Activated B cell treated with CpG ODN at 0.5 μM for 24 hours (primary cell): ENCODE measurements at places on chromosomes 1 and 21. TPM values are rescaled to one million over a fixed set of nuclear protein-coding genes. Genes with fewer than 3 reads are reported as not detected.

The PYHIN1 gene
- 5.4 and 5.8 TPM in 2 replicates for total RNA-seq

The FCRL5 gene
- 40.4 and 55.4 TPM in 2 replicates for total RNA-seq

- no peak for DNase-seq
- H3K27me3 ChIP-seq = peaks cover 2% of the 10 kb centered on the region
- peaks cover 7% of the 10 kb centered on the region for H3K4me1 ChIP-seq
- H3K36me3 ChIP-seq = no peaks in the 10 kb centered on the region
- no peak overlapping the region for H3K4me3 ChIP-seq
Observed at GRCh38 chr1:26354972-26355371, 1.0 kb upstream of the CRYBG2 start.

DNA sequence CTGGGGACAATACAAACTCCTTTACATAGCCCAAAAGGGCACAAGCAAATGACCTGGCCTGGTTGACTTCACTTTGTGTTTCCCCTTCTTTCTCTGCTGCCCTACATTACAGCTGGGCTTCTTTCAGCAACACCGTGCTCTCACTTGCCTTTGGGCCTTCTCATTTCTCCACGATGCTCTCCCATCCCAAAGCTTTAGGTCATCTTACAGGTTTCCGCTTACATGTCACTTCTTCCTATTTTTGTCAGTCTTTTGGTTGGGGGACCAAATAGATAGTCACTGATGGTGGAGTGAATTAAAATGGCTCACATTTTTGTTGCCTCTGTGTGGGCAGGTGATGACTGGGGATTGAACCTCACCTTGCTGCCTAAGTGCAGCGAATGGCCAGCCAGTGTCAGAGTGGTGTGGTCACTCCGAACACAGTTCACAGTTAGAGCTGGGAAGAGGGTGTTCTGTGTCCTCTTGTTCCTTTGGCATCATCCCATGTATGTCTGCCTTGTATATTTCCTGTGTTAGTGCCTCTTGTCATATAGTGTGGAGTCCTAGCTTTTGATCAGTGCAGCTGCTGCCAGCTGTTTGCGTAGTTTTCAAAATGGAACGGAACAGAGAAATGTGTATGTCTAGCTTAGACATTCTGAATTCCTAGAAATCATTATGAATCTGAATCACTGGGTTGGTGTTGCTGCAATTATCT is 134.8 kb downstream of the NOS1AP start:
- no peak overlapping the region for H3K4me3 ChIP-seq
- no peak overlapping the region for H3K27ac ChIP-seq
- DNase-seq = no peak
- H3K4me1 ChIP-seq = no peaks in the 10 kb centered on the region

DNA sequence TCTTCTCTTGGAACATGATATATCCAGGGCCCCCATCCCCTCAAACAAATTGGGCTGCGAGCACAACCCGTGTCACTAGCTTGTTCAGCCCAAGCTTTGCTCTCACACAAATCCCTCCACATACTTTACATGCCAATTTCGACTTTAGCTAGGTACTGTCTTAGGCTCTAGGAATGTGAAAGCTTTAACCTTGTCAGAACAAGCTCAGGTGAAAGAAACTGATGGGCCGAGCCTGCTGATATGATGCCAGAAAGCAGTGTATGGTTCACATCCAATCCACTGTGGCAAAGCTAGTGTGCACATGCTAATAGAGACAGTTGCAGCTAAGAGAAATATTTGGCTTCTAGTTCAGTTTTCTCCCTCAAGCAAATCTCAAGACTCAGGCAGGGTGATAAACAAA is 79.5 kb downstream of the TNFSF18 start:
- no peak overlapping the region for H3K4me3 ChIP-seq
- H3K4me1 ChIP-seq = no peaks in the 10 kb centered on the region
- no peak overlapping the region for H3K27ac ChIP-seq
- H3K36me3 ChIP-seq = no peaks in the 10 kb centered on the region
- peaks cover 2% of the 10 kb centered on the region for H3K27me3 ChIP-seq

DNA sequence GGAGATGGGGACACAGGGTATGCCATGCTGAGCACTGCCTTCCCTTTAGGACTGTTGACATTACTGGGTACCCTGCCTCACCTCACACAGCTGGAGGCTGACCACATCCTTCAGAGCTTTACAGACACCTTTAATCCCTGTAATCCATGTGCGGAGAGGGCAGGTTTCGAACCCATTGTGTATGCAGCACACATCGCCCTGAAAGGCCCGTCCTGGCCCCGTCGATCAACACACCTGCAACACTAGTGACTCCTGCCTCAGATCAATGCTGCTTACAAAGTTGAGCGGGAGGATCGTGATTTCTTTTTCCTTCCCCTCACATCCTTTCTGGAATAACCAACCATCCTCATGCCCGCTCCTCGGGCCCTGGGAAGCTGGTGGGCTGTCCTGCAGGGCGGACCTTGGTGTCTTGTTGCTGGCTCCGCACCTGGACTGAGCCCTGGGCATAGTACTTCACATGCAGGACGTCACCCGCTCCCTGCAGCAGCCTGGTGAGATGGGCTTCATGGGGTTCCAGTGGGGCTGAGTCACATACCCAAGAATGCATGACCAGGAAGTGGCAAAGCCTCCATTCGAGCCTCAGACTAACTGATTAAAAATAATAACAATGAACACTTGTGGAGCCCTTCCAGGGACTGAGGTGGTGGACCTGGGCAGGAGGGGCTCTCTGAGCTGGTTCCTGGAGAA is 403.6 kb downstream of the PTPRU start:
- H3K4me3 ChIP-seq = no peak overlapping the region
- no peaks in the 10 kb centered on the region for H3K4me1 ChIP-seq
- H3K27me3 ChIP-seq = peaks cover 6% of the 10 kb centered on the region
- no peak overlapping the region for H3K27ac ChIP-seq
